Activated T-helper 1 cell treated with Interleukin-2 at 50 U/mL for 16 hours (primary cell): ENCODE measurements at places on chromosomes 5 and 9.

- no peak for DNase-seq
These were observed 2.5 kb upstream of the ZMYND19 start for GRCh38 chr9:137592767-137593166.

- no peak for DNase-seq
These were observed 813 bp downstream of the ERMP1 start for GRCh38 chr9:5832071-5832537.

DNA sequence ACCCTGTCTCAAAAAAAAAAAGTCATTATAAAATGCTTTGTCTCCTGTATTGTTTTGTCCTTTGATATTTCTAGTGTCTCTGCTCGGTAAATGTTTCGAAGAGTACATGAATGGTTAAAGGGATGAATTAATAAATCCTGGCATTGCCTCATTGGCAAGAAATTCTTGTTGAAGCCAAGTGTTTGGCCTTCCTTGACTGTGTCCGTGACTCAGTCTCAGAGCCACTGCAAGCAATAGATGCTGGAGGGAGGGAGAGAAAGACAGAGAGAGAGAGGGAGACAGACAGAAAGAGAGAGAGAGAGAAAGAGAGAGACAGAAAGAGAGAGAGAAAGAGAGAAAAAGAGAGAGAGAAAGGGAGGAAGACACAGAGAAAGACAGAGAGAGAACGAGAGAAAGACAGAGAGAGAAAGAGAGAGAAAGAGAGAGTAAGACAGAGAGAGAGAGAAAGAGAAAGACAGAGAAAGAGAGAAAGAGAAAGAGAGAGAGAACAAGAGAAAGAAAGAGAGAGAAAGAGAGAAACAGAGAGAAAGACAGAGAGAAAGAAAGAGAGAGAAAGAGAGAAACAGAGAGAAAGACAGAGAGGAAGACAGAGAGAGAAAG lies 72.5 kb upstream of the RXRA start:
- no peak for DNase-seq

DNA sequence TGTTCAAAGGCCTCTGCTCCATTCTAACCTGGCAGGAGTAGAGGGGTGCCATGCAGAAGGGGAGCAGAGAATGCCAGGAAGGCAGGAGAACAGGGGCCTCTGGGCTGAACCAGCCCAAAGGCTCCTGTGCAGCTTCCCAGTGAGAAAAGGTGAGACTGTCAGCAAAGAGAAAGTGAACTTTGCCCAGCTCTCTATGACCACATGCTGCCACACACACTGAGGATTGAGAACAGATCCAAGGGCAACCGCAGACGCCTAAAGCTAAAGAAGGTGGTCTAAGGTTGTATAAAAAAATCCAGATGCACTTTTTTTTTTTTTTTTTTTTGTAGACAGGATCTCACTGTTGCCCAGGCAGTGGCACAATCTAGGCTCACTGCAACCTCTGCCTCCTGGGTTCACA lies 51.4 kb downstream of the ALDH7A1 start:
- no peak for DNase-seq

- DNase-seq, result no peak
These were observed 21.1 kb upstream of the ARAP3 start for GRCh38 chr5:141703133-141703561.

DNA sequence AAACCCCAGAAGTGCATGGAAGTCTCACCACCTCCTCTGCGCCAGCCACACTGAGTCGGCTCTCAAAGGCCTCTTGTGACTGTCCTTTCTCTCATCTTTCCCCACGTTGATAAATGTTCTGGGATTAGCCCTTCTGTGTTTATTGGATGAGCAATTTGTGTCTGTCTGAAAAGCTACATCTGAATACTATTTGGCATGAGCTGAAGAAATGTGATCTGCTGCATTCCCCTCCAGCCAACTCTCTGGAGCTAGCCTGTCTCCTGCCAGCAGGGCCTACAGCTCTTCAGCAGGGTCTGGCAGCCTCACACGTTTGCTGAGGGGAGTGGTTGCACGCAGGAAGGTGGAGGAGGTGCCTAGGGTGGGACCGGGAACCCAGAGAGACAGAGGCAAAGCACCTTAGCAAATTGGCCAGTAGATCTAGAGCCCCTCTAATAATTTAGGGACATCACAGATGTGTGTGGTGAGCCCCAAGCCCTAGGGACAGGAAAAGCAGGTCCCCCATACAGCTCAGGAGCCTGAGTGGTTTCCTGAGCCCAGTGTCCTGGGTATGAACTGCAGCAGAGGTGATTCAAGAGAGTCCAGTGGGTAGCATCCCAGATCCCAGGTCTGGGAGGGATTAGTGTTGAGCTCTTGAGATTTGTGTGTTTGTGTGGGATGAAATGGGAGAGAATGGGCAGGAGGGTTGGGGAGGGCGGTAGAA lies 20.5 kb upstream of the B4GALT1 start:
- no peak for DNase-seq

- no peak for DNase-seq
These were observed 38.3 kb downstream of the RECK start for GRCh38 chr9:36074870-36075532.

DNA sequence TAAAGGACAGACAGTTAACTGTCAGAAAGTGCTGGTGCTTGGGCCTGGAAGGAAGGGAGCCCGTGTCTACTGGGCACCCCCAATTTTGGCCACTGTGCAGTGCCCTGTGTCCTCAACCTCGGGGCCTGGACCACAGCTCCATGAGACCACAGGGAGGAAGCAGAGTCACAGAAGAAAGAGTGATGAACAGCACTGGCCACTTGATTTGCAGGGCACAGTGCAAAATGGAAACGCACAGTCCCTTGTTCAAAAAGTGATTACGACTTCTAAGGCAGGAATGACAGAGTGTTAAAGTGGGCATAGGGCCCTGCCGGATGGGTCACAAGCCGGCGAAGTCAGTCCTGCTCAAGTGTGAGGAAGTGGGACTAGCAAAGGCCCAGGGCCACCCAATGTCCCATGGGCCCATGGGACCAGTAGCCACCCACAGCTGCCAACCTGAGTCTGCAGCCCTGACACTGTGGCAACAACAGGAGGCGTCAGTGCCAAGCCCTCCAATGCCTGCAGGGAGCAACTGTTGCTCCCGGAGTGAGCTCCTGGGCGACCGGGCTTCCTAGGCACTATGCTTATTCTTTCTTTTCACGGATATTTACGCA lies 85.4 kb downstream of the ADAMTS2 start:
- DNase-seq, result no peak

- no peak for DNase-seq
These were observed 123.4 kb downstream of the RPS23 start for GRCh38 chr5:82154776-82155175.

DNA sequence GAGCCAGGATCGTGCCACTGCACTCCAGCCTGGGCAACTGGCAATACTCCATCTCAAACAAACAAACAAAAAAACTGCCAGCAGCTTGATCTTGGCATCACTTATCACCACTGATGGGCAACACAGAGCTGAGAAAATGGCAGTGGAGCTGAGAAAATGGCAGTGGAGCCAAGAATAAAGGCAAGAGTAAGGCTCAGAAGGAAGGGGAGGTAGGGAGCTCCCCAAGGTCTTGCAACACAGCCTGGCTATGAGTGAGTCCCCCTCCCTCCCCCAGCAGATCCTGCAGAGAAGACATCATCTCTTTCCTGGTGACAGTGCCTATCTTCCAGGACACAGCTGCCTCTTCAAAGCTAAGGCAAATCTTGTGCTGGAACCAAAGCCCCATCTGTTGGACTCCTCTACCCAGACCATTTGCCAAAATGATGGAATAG lies 70.3 kb downstream of the UGCG start:
- no peak for DNase-seq

- no peak for DNase-seq
These were observed 120.5 kb upstream of the IRX4 start for GRCh38 chr5:2003206-2003605.

GRCh38 chr9:94065535-94065961 lies 18.7 kb upstream of the PTPDC1 start:
- peak; percentile 42 for DNase-seq

GRCh38 chr9:78030296-78030552 lies 1.4 kb downstream of the GNAQ start:
- no peak for DNase-seq

DNA sequence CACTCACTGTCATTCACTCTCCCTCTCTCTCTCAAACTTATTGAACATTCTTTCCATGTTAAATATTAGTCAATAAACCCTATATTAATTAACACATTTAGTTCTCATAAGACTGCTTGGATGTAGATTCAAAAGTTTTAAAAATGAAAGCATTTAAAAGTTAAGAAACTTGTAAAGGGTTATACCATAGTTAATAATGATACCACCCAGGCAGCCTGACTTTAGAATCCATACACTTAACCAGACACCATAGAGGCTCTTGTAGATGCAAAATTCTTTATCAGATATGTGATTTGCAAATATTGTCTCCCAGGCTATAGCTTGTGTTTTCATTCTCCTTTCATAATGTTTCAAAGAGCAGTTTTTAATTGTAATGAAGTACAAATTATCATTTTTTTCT lies 335.8 kb upstream of the ACTBL2 start:
- no peak for DNase-seq

DNA sequence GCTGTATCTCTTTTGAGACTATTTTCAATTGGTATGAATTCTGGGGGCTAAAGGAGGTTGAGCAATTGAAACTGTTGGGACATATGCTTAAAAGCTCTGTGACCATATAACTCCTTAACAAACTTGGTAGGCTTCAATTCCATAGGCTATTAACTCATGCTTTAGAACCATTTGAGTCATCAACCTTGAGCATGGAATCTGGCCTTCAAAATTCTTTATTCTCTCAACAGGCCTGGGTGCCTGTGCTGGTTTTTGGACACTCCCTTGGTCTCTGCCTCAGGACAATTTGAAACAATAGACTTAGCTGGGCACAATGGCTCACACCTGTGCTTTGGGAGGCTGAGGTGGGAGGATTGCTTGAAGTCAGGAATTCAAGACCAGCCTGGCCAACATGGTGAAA lies 61.4 kb upstream of the EPB41L4A start:
- no peak for DNase-seq

- peak; percentile 86 for DNase-seq
These were observed 26.9 kb upstream of the EEIG1 start for GRCh38 chr9:128007566-128008138.

DNA sequence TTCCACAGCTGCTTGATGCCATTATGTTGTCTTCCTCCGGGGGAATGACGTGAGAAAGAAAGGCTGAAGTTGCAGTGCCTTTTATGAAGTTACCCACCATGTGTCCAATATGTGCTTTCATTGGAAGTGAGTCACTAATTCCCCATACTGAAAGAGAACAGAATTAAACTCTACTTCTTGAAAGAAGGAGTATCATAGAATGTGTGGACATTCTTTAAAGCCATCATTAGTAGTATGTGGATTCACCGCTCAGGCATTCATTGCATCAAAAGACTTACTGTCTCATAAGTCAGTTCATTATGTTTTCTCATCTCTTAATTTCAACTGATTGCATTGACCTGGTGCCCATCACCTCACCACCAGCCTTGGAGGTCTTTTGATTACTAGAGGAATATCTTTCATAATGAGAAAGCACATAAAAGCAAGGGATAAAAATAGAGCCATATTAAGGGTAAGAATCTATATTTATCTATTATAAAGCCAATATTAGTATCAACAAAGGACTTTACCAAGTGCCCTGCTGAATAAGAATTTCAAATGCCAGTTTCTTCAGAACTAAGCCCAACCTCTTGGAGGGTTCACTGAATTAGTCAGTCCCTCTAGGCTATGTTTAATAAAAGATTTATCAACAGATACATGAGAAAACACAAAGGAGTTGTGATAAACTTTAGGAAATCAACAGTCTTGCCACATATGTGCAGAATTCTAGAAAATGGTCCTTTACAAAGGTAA lies 516.1 kb downstream of the NTRK2 start:
- DNase-seq, result no peak

- DNase-seq, result no peak
These were observed 7.5 kb downstream of the FAXDC2 start for GRCh38 chr5:154842689-154843530.

DNA sequence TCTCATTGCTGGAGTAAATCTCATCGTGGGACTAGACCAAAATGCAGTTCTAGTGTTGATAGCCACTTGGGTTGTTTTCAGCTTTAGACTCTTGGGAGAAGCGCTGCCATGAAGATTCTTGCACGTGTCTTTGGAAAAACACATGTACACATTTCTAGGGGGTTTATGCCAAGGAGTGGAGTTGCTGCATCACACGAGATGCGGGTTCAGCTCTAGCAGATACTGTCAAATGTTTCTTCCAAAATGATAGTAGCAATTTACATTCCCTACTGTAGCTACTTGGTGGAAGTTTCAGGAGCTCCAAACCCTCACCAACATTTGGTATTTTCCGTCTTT lies 52.3 kb upstream of the CPLX2 start:
- no peak for DNase-seq

GRCh38 chr5:61303346-61303745 lies 28.7 kb upstream of the ZSWIM6 start:
- DNase-seq, result no peak

GRCh38 chr9:126436545-126437267 lies 110.1 kb downstream of the MVB12B start:
- no peak for DNase-seq

GRCh38 chr5:117131876-117132275 lies 557.3 kb upstream of the SEMA6A start:
- DNase-seq, result no peak

DNA sequence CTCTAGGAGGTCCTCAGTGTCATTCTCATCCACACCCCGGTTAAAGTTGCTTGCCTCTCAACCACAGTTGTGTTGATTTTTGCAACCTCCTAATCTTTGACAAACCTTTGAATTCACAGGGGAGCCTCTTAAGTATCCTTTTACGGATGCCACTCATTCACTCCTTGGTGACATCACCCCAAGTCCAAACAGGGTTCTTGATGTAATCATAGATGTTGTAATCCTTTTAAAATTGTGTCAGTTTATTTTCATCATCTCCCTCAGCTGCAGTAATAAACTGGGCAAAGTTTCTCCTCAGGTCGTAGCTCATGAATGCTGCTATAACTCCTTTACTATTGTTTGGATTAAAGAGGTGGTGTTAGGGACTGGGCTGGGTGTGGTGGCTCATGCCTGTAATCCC lies 637.2 kb upstream of the NUDT12 start:
- no peak for DNase-seq

DNA sequence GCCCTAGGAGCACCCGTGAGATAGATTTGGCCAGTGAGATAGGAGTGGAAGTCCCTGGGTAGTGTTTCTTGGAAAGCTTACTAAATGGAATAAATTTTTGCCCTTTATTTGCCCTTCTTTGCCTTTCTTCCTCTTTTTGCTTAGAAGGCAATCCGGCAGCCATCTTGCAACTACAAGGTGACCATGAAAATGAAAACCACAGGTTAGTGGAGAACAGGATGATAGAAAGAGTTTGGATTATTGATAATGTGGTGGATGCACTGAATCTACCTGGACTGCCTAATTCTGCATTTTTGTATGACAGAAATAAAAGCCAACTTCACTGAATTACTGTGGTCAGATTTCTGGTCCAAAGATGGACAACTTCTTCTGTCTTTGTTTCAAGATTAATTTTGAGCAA lies 33.2 kb downstream of the TARS1 start:
- DNase-seq, result no peak

- DNase-seq, result no peak
These were observed 88.1 kb downstream of the FANCC start for GRCh38 chr9:95229230-95229915.

- no peak for DNase-seq
These were observed 78.4 kb downstream of the TMEM161B start for GRCh38 chr5:88190106-88190834.

- DNase-seq, result no peak
These were observed 37.7 kb upstream of the CKMT2 start for GRCh38 chr5:81195335-81195929.
